IPS DF 6.9 (cell line): ENCODE measurements at places on chromosomes 7 and 10.

DNA sequence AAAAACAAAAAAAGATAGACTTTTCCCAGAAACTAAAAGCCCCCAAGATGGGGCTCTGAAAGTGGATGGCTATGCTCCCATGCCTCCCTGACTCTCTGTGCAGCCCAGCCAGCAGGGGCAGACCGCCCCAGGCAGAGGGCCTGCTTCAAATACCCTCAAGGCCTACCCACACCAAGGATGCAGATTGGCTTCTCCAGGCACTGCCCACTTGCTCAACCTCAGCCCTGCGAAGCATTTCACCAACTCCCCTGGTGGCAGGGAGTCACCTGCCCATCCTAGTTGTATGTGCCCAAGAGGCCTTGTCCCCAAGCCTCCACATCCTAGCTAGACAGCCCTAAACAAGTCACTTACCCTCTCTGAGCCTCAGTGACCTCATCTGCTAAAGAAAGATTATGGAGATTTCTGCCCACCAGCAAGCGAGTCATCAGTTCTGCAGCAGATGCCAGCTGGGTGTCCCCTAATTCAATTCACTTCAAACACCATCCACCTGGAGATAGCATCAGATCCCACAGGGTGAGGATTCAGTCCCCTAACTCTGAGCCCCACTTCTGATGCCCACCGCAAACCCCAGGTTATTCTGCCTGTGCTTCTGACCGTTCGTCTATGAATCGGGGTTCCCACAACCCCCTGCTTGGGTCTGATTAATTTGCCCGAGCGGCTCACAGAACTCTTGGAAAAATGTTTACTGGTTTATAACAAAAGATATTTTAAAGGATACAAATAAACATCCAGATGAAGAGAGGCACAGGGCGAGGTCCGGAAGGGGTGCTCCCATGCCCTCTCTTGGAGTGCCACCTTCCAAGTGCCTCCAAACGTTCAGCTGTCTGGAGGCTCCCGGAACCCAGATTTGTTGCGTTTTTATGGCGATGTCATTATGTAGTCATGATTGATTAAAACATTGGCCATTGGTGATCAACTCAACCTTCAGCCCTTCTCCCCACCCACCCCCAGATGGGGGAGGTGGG is 18.6 kb upstream of the ZMIZ1 start:
- no peak for DNase-seq

- no peak for DNase-seq
Observed at GRCh38 chr7:55549457-55549856, 22.8 kb downstream of the VOPP1 start.

DNA sequence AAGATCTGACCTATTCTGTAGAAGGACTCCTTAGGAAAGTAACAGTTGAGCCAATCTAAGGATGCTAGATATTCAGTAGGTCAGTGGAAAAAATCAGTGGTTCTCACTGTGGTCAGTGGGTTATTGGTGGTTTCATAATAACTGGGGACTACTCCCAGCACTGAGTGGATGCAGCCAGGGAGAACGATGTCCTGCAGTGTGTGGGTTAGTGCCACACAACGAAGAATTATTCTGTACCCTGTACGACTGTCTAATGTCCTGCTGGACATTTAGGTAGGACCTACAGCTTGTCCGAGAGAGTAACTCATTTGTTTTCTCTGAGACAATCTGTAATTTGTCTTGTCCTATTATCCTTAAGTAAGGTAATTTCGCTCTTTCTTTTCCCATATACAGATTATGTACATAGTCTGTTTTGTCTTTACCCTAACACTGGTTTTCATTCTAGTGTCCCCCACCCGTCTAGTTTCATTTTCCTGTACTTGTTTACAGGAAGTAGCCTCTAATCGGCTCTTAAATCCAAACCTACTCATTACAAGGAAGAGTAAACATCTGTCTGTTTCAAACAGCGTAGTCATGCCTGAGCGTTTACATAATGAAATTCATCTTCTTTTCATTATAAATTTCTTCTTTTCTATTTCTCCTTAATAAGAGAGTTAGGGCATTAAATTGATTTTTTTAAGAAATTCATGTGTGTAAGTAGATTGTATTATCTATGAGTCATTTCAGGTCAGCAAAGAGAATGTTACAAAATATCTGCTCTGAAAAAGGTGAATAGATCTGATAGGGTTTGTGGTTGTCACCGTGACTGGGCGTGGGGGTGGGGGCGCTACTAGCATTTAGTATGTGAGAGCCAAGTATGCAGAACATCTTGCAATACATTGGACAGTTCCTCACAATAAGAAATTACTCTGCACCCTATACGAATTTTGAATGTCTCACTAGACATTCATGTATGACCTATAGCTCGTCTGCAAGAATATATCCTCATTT is 8.3 kb upstream of the ZC3HAV1L start:
- no peak for DNase-seq

- DNase-seq: no peak
Observed at GRCh38 chr7:96589038-96589437, 120.6 kb downstream of the SEM1 start.

DNA sequence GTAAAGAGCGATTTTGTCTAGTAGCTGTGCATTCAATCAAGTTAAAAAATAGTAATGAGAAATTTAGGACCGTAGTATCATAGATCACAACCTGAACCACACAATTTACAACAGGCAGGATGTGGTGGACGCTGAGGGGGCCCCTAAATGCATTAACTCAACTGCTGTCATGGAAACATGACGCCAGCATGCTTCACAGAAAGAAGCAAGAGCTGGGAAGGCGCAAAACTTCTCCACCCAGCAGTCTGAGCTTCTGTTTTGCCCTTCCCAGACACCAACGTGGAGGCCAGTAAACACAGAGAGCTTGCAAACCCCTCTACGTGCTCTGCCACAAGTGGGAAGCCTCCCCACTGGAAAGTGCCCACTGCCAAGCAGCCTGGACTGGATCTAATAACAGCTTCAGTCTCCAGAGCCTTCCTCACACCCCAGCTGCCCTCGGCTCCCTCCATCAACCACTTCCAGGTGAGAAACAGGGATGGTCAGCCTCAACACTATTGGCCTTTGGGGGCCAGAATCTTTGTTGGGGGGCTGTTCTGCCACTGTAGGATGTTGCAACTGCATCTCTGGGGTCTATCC is 151.8 kb downstream of the SFMBT2 start:
- no peak for DNase-seq

GRCh38 chr7:74253835-74254128 is 417 bp downstream of the RFC2 start:
- no peak for DNase-seq

GRCh38 chr10:101828766-101829551 is 10.7 kb upstream of the OGA start:
- DNase-seq: no peak

DNA sequence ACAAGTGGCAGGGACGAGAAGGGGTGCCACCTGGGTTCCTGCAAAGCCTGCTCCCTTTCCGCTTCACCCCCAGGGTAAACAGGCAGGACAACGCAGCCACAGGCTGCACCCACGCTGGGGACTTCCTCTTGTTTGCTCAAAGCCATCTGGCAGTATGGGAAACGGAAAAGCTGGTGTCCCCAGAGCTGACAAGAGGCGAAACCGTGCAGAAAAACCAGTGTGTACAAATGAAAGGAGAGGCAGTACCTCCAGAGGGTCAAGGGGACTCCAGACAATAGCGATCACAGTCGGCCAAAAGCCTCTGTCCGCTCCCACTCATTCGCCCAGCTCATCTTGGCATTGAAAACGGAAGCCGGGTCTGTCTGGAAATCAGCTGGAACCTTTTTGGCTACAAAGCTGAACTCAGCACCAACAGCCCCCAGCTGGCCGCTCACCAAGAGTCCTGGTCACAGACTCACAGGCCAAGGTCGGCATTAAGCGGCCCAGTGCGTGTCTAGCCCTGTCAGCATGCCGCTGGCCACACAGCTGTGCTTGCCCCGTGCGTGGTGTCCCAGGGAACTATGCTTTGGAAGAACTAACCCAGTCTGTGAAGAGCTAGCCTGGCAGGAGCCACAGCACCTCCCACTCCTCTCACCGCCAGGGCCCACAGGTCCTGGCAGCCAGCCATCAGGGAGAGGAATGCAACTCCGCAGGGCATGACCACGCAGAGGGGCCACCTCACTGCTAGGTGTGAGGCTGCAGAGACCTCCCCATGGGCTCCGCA is 10.4 kb downstream of the TNS3 start:
- DNase-seq: no peak

GRCh38 chr7:7665031-7665430 is 24.5 kb downstream of the UMAD1 start:
- DNase-seq: no peak

DNA sequence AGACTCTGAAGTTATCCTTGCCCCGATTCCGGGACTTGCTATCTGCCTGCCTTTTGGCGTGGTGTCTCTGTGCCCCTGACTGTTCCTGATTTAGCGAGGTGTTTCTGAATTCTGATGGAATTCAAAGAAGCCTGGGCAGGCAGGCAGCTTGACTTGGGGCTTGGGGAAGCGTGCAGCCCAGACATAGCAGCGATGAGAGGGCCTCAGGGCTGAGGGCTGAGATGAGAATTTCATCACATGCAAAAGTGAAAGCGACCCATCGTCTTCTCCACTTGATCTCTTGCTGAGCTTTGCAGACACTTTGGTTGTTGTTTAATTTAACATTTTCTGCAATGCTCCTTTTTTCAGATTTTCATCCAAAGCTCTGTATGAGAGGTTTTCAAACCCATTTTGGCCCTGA is 57.8 kb downstream of the TCF7L2 start:
- DNase-seq: no peak

- DNase-seq: no peak
Observed at GRCh38 chr7:158010961-158011693, 576.5 kb downstream of the PTPRN2 start.

- DNase-seq: no peak
Observed at GRCh38 chr10:88195841-88196240, 332.4 kb downstream of the PTEN start.

GRCh38 chr7:121192834-121193233 is 136.0 kb upstream of the WNT16 start:
- no peak for DNase-seq

GRCh38 chr10:69362471-69362954 is 54.2 kb downstream of the TACR2 start:
- DNase-seq: no peak

DNA sequence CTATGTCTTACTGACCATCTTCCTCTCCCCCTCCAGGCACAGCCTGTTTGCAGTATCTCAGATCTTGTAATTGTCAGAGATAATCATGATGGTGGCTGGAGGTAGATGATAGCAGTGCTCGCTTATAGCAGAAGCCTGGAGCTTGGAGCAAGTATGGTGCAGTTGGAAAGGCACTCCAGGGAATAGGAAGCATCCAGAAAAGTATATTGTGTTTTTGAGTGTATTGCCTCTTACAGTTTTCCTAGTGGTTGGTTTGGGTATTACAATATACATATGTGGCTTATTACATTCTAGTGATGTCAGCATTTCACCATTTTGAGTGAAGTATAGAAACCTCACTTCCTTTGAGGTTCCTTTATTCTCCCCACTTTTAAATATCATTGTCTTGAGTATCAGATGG is 101.5 kb downstream of the STK31 start:
- DNase-seq: no peak

DNA sequence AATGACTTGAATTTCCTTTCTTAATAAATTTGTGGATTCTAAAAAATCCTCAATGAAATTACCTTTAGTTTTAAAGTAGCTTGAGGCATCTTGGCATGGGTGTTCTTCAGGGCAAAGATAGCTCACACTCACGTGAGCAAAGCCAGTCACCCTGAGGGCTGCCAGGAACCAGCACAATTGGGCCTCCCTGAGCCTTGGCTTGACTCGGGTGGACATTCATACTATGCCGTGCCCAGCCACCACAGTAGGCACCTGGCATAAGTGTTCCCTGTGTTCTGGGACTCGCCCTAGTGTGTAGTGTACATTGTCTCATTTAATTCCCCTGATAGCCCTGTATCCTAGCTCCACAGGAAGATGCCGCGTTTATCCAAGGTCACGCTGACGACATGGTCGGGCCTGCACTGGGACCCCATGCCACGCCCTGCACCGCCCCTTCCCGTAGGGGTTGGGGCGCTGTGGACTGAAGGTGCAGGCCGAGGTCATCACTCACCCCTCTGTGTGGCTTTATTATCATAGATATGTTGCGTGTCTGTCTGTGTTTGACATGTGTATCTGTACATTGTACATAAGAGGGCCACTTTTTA is 67.7 kb downstream of the DYNC2I1 start:
- no peak for DNase-seq

- DNase-seq: peak; percentile 20
Observed at GRCh38 chr10:78357141-78358063, 323.7 kb downstream of the RPS24 start.

- no peak for DNase-seq
Observed at GRCh38 chr7:7766671-7767070, 48.3 kb upstream of the RPA3 start.

- no peak for DNase-seq
Observed at GRCh38 chr7:52257890-52258289, 777.5 kb upstream of the POM121L12 start.

DNA sequence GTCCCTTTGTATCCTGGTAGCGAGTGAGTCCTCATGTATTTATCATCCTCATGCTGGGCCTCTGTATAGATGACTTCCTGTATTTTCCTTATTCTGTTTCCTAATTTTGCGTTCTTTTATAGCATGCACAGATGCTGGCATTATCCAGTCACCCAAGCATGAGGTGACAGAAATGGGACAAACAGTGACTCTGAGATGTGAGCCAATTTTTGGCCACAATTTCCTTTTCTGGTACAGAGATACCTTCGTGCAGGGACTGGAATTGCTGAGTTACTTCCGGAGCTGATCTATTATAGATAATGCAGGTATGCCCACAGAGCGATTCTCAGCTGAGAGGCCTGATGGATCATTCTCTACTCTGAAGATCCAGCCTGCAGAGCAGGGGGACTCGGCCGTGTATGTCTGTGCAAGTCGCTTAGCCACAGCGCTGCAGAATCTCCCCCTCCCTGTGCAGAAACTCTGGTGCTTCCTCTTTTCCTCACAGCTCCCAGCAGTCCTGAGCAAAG is 183.1 kb upstream of the PRSS58 start:
- no peak for DNase-seq

DNA sequence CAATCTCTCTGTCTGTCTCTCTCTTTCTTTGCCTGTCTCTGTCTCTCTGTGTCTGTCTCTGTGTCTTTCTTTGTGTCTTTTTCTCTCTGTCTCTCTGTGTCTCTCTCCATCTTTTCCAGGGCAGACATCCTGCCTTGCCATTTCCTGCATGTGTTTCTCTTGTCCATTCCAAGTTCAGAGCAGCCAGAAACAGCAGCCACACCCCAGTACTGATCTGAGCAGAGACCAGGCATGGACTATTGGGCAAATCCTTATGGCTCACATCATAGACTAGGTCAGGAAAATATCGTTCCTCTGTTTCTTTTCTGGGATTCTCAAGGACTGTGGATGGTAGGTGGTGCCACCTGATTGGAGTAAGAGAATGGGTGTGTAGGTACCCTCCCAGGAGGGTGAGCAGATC is 95.8 kb downstream of the RAMP3 start:
- no peak for DNase-seq

- DNase-seq: no peak
Observed at GRCh38 chr10:22997096-22997495, 69.2 kb downstream of the ARMC3 start.

GRCh38 chr10:122725768-122726167 is 26.1 kb upstream of the C10orf120 start:
- DNase-seq: peak; percentile 18

- no peak for DNase-seq
Observed at GRCh38 chr7:18387191-18387735, 108.3 kb upstream of the HDAC9 start.

- DNase-seq: no peak
Observed at GRCh38 chr7:98836811-98837629, 32.8 kb downstream of the TMEM130 start.

GRCh38 chr10:49362596-49363260 is 33.2 kb downstream of the DRGX start:
- no peak for DNase-seq
